ENCODE measurements at places on chromosomes 13 and 19. TPM values are rescaled to one million over a fixed set of nuclear protein-coding genes. Genes with fewer than 3 reads are reported as not detected.
A peak's percentile ranks its signal among the peaks of the same experiment; 100 is the strongest.

DNA sequence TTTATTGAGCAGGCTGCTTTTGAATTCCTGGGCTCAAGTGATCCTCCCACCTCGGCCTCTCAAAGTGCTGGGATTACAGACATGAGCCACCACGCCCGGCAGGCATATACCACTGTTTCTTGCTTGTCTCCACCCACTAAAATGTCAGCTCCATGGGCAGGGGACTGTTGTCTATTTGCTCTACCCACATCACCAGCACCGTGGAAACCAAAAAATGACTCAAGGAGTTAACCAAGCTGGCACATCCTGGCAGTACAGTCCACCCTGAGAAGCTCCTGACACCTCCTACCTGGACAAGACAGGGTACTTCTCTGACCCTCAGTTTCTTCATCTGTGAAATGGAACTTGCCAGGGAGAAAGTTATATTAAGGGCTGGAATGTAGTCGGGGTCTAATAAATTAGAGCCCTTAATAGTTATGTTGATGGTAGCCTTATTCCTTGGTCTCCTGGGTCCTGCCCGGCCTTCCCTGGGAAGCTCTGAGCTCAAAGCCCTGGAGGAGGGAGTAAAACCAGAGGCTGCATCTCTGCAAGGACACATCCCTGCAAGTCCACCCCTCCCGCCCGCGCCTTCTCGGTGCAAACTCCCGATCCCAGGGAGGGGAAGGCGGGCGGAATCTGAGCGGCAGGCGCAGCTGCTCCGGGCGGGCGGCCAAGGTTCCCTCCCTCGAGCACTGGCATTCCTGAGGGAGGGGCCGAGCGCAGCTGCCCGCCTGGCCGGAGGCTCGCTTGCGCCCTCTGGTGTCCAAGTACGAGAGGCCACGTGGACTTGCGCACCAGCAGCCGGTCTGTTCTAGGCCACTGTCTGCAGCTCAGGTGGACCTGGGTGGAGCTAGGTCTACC, 14.1 kb downstream of the RDH8 start:
- no peaks in the 10 kb centered on the region for H3K36me3 ChIP-seq
- no peaks in the 10 kb centered on the region for H3K4me1 ChIP-seq
- DNase-seq: peak; percentile 87

DNA sequence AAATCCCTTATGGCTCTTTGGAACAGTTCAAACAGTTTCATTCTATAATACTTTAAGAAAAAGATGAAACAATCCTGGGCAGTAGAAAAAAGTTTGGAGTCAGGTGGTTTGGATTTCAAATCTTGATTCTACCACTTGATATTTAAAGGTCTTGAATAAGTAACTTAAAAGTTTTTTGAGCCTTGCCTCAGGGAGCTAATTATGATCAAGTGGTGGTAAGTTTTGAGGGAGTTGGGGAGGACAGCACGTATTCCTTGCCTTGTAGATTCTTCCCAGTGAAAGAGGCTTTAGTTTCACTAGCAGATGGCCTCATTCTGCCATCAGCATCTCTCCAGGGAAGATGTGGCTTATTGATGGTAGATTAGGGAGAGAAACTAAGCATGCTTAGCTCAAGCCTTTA, 168.4 kb upstream of the CSNK1A1L start:
- DNase-seq: no peak
- no peaks in the 10 kb centered on the region for H3K27me3 ChIP-seq
- H3K4me3 ChIP-seq: no peak overlapping the region
- no peaks in the 10 kb centered on the region for H3K4me1 ChIP-seq
- no peaks in the 10 kb centered on the region for H3K36me3 ChIP-seq

GRCh38 chr13:92938486-92939020, 288.1 kb upstream of the GPC6 start:
- H3K27ac ChIP-seq: no peak overlapping the region
- H3K36me3 ChIP-seq: no peaks in the 10 kb centered on the region
- no peak overlapping the region for H3K4me3 ChIP-seq
- DNase-seq: no peak

DNA sequence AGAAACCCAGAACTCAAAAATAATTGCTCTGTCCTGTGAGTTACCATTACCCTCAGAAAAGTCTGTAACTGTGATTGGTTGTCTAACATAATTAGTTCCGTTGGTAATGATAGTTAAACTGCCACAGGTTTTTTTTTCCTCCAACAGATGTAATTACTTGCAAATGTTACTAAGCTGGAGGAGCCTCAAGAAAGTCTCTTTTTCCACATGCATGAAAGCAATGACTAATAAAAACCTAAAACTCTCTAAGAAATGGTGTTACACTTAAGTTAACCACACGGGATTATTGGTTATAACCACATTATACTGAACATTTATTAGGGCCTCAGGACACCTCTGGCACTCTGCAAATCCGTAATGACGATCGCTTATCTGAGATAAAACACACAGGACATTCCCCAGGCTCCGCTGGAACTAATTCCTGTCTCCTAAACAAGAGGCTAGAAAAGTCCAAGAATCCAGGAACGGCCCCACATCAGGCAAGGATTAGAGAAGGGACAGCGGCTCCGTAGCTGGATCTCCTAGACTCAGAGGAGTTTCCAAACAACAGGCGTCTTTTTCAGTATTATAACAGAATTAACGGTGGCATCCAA, 753 bp downstream of the ZNF235 start:
- peaks cover 13% of the 10 kb centered on the region for H3K36me3 ChIP-seq
- H3K4me3 ChIP-seq: peak overlapping the region; percentile 87
- DNase-seq: no peak

DNA sequence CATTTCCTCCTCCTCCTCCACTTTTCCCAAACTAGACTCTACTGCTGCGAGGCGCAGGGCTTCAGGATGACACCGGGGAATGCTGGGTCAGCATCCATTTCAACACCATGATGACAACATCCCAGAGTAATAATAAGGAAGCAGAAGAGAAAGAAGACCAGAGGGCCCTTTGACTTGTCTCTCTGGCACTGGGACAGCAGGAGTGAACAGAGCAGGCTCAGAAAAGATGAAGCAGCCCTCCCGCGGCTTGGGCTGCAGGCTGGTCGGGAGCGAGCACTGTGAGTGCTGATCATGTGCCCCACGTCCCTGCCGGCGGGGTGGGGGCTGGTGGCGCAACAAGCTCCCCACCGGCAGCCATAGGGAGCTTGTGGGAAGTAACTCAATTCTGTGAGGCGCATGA, 30.5 kb downstream of the RANBP3 start:
- DNase-seq: no peak
- no peaks in the 10 kb centered on the region for H3K27me3 ChIP-seq
- H3K36me3 ChIP-seq: peaks cover 6% of the 10 kb centered on the region
- H3K27ac ChIP-seq: peak overlapping the region; percentile 89
- peaks cover 86% of the 10 kb centered on the region for H3K4me1 ChIP-seq
- no peak overlapping the region for H3K4me3 ChIP-seq

DNA sequence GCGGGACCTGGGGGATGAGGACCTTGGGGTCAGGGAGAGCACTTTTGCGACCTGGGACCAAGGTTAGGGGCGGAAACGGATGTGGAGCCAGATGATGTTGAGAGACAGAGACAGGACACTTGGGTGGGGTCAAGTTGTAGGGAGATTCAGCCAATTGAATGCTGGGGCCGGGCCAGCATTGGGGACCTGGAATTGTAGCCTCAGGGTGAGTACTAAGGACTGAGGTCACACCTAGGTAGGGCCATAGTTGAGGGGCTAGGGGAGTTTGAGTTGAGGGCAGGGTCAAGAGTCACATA, 1.2 kb downstream of the ALKBH7 start:
- peak overlapping the region; percentile 93 for H3K4me3 ChIP-seq
- H3K27ac ChIP-seq: peak overlapping the region; percentile 83

- H3K4me3 ChIP-seq: peak overlapping the region; percentile 9
- peaks cover 12% of the 10 kb centered on the region for H3K27me3 ChIP-seq
- no peaks in the 10 kb centered on the region for H3K36me3 ChIP-seq
- H3K4me1 ChIP-seq: peaks cover 14% of the 10 kb centered on the region
- no peak for DNase-seq
- peak overlapping the region; percentile 25 for H3K27ac ChIP-seq
These were observed 2.8 kb upstream of the LMO7 start for GRCh38 chr13:75633285-75633684.

DNA sequence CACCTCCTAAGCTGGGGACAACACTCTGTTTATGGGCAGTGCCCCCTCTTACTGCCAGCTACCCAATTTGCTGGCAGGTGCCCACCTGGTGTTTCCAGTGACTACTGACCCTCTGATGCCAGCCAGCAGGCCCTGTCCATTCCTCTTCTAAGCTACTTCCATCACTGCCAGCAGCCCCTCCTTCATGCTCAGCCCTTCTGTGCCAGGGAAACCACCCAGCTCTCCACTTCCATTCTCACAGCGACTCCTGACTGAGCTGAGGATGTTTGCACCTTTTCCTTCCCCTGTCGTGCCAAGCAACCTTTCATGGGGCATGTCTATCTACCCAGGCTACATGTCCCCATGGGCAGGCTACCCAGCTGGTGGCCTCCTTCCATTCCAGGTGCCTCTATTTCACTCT, 24.0 kb upstream of the ZNF492 start:
- H3K36me3 ChIP-seq: peaks cover 14% of the 10 kb centered on the region
- no peak overlapping the region for H3K4me3 ChIP-seq
- no peak for DNase-seq
- H3K27ac ChIP-seq: no peak overlapping the region

DNA sequence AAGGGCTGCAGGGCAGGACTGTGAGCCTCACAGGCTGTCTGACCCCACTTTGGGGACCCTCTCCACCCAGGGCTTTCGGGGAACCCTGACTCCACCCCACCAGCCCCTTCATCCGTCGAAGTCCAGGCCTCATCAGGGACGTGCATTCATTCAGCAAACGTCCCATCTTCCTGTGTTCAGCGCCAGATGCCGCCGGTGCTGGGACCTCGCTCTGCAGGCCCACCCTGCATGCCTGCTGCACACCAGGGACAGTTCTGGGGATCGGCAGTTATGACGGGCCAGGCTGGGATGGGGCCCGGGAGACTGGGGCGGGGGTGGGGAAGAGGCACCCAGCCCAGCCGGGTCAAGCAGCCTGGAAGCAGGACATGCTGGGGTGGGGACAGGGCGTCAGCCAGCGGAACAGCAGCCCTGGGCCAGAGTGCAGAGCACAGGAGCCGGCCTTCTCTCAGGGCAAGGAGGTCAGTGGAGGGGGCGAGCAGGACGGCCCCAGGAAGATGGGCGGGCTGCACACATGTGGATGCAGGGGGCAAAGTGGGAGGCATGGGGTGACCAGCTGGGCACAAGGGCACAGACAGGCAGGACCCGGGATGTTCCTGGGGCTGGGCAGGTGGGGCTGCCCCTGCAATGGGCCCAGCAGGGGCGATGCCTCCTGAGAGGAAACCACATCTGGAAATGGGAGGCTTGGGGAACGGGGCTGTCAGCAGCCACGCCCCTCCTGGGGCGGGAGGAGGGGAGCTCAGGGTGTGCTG, 5.1 kb downstream of the GAMT start:
- H3K27ac ChIP-seq: no peak overlapping the region
- no peaks in the 10 kb centered on the region for H3K27me3 ChIP-seq
- no peak overlapping the region for H3K4me3 ChIP-seq
- H3K36me3 ChIP-seq: peaks cover 6% of the 10 kb centered on the region
- peaks cover 6% of the 10 kb centered on the region for H3K4me1 ChIP-seq

DNA sequence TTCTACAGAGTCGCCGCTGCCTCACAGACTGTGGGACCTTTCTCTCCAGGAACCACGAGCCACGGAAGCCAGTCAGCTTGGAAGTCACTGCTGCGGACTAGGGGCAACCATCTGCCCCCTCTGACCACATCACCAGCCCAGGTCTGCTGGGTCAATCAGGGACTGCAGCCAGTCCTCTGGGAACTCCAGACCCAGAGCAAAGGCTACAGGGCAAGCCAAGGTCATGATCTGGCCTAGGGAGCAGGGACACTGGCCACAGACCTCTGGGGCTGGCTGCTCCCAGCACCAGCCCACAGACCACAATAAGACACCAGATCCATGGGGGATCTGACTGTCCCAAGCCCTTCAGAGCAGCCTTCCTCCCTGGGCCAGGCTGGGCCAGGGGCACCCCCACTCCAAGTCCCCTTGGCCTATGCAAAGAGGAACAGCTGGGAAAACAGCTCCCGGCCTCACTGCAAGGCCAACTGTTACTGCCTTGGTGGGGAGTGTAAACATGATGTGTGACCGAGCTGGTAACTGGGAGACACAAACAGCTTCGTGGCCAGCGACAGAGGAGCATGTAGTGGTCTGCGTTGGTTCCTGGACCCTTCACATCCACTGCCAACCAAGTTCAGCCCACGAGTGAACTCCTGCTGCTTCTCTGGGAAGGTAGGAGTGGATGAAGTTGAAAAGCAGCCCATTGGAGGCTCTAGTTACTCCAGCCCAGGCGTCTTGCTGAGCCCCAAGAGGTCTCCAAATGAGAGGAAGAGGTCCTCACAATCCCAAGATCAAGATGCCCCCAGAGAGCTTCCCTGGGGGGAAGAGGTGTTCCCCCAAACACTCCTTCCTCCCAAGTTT, 1.5 kb downstream of the AKT2 start:
- H3K4me3 ChIP-seq: peak overlapping the region; percentile 86
- H3K4me1 ChIP-seq: peaks cover 56% of the 10 kb centered on the region

- no peak overlapping the region for H3K27ac ChIP-seq
- peaks cover 29% of the 10 kb centered on the region for H3K27me3 ChIP-seq
- no peaks in the 10 kb centered on the region for H3K4me1 ChIP-seq
- no peak overlapping the region for H3K4me3 ChIP-seq
- H3K36me3 ChIP-seq: no peaks in the 10 kb centered on the region
These were observed 20.3 kb upstream of the TMTC4 start for GRCh38 chr13:100694722-100695508.

GRCh38 chr19:11269408-11269807, 7.1 kb upstream of the DOCK6 start:
- peaks cover 54% of the 10 kb centered on the region for H3K27me3 ChIP-seq
- H3K4me1 ChIP-seq: no peaks in the 10 kb centered on the region
- DNase-seq: no peak
- H3K36me3 ChIP-seq: no peaks in the 10 kb centered on the region
- no peak overlapping the region for H3K27ac ChIP-seq

GRCh38 chr19:15986701-15987100, 37.9 kb downstream of the OR10H4 start:
- H3K27me3 ChIP-seq: peaks cover 21% of the 10 kb centered on the region
- H3K4me3 ChIP-seq: no peak overlapping the region
- H3K4me1 ChIP-seq: no peaks in the 10 kb centered on the region

GRCh38 chr13:91747186-91747585, 348.8 kb downstream of the GPC5 start:
- H3K27me3 ChIP-seq: no peaks in the 10 kb centered on the region
- no peak overlapping the region for H3K27ac ChIP-seq
- no peak for DNase-seq

DNA sequence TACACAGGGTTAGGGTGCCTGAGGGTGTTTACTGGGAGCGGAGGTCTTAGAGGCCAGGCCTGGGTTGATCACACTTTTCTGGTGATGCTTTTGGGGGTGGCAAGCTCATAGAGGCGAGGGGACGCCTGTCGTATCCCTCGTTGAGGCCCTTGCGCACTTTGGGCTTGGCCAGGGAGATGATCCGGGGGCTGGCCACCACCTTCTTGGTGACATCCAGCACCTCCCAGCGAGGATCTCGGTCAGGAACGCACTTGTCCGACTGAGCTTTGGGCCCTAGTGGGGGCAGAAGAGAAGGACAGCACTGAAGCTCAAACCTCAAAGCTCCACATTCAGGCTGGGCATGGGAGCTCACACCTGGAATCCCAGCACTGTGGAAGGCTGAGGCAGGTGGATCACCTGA, 17.6 kb upstream of the MIER2 start:
- DNase-seq: no peak
- peaks cover 5% of the 10 kb centered on the region for H3K27me3 ChIP-seq
- H3K4me3 ChIP-seq: no peak overlapping the region
- H3K27ac ChIP-seq: no peak overlapping the region

CCL25 gene
- total RNA-seq: 0.60 TPM

CEBPA gene
- 1.0 TPM for total RNA-seq

MEF2B gene
- total RNA-seq: 6.4 TPM

Measured in activated T-cell treated with anti-CD3 and anti-CD28 coated beads, Interleukin-2, amount 50 U/mL, for 72 hours (primary cell).